Uterine smooth muscle cell (primary cell): ENCODE measurements at places on chromosomes 7 and 10. TPM values are rescaled to one million over a fixed set of nuclear protein-coding genes. Genes with fewer than 3 reads are reported as not detected.

Gene LIPJ
- total RNA-seq = not detected in 2 replicates

Gene SOSTDC1
- total RNA-seq = not detected in 2 replicates

Gene CHCHD3
- 123 and 146 TPM in 2 replicates for total RNA-seq

Gene MYOZ1
- not detected in 2 replicates for total RNA-seq

Gene PRPS1L1
- not detected in 2 replicates for total RNA-seq

Gene ADAM22
- total RNA-seq = 0.75 and 0.89 TPM in 2 replicates

Gene WNT8B
- total RNA-seq = not detected in 2 replicates

Gene SPDYE2B
- not detected in 2 replicates for total RNA-seq

Gene EN2
- total RNA-seq = not detected in 2 replicates

Gene FAM25A
- not detected in 2 replicates for total RNA-seq

Gene SYT15
- 0.12 TPM in 1 of 2 replicates, not detected in the other for total RNA-seq

Gene ELN
- total RNA-seq = 0.89 and 2.6 TPM in 2 replicates

Gene TSPAN33
- 0.11 and 0.25 TPM in 2 replicates for total RNA-seq

Gene GIMAP7
- 0.11 TPM in 1 of 2 replicates, not detected in the other for total RNA-seq

Gene DRGX
- not detected in 2 replicates for total RNA-seq

Gene NUTM2B
- 0.22 and 0.37 TPM in 2 replicates for total RNA-seq

Gene UNCX
- not detected in 2 replicates for total RNA-seq

Gene EPO
- total RNA-seq = not detected in 2 replicates

Gene CLDN4
- 58.2 and 84.7 TPM in 2 replicates for total RNA-seq

Gene GRID2IP
- total RNA-seq = not detected in 2 replicates

Gene OR2A42
- total RNA-seq = under 0.01 TPM in 1 of 2 replicates, not detected in the other

Gene GDF10
- total RNA-seq = 0.11 and 0.12 TPM in 2 replicates

Gene LRRC61
- 1.9 and 2.2 TPM in 2 replicates for total RNA-seq

Gene ANKRD30A
- not detected in 2 replicates for total RNA-seq

Gene FANK1
- 2.2 and 3.7 TPM in 2 replicates for total RNA-seq

Gene ELOVL3
- total RNA-seq = 0.12 TPM in 1 of 2 replicates, not detected in the other

Gene AIMP2
- 47.4 and 49.9 TPM in 2 replicates for total RNA-seq

Gene INTS1
- total RNA-seq = 48.7 and 50.8 TPM in 2 replicates

Gene PLAC9
- 1.9 and 6.9 TPM in 2 replicates for total RNA-seq

Gene WIPF3
- not detected in 2 replicates for total RNA-seq

Gene ACBD7
- total RNA-seq = 2.9 and 4.5 TPM in 2 replicates
